CD4-positive, alpha-beta T cell treated with Interleukin-21 for 1 hour (primary cell): ENCODE measurements at places on chromosomes 1 and 21.

DNA sequence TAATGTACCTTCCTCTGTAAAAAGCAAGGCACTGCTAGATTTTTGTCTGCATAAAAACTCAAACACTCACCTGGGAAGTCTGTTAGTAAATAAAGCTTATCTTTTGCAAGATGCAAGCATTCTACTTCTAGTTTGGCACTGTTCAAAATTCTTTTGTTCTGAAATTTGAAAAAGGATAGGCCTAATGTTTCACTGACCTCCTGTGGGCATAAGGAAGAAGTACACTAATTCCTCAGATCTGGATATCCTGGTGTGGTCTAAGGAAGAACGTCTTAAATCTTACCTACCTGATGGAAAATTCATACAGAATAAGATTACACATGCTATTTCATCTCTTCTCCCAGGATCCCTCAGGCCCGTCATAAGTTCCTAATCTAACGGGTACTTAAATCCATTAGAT, 93.5 kb upstream of the CAMK1G start:
- no peak for DNase-seq

- no peak for DNase-seq
These were observed at the start of gene PLA2G2A for GRCh38 chr1:19979494-19979977. TSS of gene PLA2G2A (minus strand) at chr1:19979618. CDS start at chr1:19978773, 845 bp downstream.

GRCh38 chr1:245110406-245110805, 44.4 kb upstream of the KIF26B start:
- no peak for DNase-seq

DNA sequence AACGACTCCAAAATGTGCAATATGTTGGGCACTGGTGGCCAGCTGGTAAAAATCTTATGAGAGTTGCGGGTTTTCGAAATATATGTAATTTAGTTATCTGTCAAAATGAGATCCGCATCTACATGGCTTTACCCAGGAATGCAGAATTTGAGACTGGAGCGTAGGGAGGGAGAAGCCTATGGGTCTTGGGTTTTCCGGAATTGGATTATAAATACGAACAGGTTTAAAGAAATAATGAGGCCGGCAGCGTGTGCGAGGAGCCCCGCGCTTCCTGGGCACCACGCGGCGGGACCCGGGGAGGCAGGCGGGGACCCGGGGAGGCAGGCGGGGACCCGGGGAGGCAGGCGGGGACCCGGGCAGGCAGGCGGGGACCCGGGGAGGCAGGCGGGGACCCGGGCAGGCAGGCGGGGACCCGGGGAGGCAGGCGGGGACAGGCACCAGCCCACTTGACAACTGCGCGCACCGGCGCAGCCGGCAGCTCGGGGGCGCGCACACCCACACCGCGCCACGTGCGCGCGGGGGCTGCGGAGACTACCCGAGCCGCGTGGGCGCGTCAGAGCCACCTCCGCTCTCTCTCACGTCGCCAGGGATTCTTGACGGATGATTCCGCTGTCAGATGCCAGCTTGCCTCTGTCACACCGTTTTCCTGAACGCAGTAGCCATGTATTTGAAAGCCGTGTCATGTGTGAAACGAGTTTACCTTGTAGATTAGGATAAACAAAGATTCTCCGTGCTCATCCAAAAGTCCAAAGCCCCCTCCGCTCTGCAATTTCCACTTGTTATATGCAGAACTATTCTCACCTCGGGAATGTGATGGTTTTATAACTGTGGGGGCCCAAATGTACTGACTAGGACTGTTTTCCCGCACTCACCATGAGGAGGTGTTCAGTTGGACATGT, 54.3 kb upstream of the HNRNPU start:
- DNase-seq, result peak; percentile 76

DNA sequence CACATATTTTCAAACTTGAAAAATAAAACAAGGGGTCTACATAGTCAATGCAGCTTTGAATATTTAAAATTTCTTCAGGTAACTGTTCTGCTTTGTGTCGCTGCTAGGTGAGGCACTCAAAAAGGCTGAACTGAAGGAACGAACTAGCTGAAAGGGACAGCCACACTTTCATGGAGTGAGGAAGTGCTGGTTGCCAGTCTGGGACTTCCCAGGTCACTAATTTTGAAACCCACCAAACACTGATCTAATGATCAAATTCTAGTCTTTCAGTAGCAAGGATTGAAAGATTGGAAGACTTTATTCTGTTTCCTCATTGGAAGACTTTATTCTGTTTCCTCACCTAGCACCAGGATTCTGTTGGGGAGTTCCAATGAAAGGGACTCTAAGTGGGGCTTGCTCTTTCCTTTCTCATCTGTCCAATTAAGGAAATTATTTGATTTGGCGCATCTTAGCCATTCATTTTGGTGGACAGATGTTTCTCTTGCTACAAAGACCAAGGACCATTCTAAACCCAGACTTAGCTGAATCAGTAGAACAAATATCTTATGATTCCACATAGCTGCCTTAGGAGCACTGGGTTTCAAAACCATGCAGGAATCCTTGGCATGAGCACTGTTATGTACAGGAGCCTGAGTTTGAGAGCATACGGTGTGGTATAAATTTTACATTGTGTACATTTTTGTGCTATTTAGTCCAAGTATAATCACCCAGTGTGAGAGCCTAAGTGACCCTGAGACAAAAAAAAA, 10.9 kb upstream of the ARID1A start:
- no peak for DNase-seq

DNA sequence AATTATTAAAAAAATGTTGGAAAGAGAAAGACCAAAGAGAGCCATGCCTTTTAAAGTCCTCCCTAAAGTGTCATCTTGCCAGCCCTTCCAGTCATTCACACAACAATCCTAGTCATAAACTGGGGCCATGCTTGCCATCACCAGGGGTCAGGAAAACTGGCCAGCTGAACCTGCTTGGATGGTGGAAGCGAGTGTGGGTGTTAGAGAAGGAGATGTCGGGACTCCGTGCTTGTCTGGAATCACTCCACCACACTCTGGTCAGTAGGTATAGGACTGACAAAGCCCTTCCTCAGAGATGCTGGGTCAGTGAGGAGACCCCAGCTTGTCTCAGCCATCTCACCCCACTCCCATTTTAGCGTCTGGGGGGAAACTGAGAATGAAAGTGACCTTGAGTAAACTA, 3.3 kb upstream of the HAPLN2 start:
- DNase-seq, result no peak

DNA sequence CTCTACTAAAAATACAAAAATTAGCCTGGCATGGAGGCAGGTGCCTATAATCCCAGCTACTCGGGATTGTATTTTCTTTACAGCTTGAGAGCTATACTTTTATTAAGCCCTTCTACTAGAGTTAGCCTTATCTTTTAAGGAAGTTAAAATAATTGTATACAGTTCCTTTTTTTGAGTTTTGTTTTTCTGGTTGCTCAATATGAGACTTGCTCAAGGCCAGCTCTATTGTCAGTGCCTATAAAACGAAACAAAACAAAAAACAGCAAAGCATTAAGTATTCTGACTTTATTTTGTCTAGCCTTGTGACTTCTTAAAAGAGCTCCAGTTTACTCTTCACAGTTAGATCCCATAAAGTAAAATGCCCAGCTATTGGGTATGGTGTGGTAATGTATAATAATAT, 17.2 kb downstream of the PKN2 start:
- no peak for DNase-seq

GRCh38 chr1:23638188-23638619, 53.4 kb upstream of the RPL11 start:
- no peak for DNase-seq

GRCh38 chr1:158103861-158104522, 76.7 kb upstream of the CD1D start:
- DNase-seq, result no peak

DNA sequence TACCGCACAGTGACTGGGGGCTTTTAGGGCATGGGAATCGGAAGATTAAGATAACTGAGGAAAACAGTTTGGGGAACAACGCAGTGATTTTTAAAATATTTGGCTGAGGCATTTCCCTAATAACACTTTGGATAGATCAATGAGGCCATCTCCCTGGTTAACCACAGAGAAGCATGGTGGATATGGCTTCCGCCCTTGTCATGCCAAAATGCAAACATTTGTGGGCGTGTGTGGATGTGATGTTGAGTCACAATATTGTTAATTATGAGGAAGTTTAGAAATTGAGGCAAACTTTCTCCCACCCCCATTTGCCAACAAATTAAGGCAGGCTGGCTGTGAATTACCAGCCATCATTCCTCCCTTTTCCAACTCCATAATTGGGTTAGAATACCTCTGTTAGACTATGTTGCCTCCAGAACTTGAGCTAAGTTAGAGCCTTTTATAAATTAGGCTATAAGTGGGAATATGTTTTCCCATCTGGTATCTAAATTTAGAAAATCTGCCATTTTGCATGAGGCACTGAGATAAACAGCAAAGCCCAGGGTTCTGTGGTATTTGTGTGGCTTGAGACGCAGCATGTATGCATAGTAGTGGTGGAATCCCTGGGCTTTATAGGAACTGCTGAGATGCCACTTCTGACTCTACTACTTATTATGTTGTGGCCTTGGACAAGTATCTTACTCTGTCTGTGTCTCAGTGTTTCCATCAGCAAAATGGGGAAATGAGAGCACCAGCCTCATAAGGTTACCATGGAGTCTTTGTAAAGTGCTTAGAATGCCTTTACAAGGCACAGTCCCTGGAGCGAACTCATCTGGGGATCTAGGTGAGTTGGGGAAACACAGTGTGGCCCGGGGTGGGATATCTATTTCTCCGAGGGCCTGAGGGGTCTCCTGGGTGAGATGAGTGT, 154.6 kb downstream of the C1orf94 start:
- DNase-seq, result no peak

DNA sequence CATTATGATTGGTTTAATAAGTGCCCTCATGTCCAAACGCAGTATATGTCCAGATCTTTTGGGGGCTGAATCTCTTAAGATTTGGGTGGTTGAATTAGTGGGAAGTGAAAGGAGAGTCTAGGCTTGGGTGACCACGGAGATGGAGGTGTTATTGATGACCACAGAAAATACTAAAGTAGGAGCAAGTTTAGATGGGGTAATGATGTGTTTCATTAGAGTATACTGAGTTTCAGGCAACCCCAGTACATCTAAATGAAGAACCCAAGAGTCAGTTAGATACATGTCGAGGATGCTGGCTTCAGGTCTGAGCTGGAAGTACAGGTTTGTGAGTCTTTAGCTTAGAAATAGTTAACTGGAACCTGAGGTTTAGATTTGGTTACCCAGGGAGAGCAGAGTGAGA, 6.5 kb upstream of the ZZZ3 start:
- DNase-seq, result no peak

- DNase-seq, result no peak
These were observed 246.4 kb upstream of the HOOK1 start for GRCh38 chr1:59568158-59568935.

GRCh38 chr1:10225573-10225972, 15.2 kb downstream of the KIF1B start:
- no peak for DNase-seq

DNA sequence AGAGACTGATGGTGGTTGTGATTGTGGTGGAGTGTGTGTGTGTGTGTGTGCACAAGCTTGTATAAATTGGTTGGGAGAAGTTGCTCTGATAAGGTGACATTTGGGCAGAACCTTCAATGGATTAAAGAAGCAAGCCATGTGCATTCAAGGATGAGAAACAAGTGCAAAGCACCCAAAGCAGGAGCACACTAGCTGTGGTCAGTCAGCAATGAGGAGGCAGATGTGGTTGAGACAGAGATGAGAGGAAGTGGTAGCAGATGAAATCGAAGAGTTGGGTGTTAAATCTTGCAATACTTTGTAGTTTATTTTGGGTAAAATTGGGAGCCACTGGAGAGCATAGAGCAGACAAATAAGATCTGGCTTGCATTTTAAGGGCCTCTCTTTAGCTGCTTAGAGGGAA, 4.4 kb upstream of the PGBD5 start:
- no peak for DNase-seq

- no peak for DNase-seq
These were observed 3.1 kb downstream of the FOXD3 start for GRCh38 chr1:63325279-63325985.

- DNase-seq, result no peak
These were observed 5.9 kb upstream of the PRKAA2 start for GRCh38 chr1:56639211-56639610.

GRCh38 chr1:223037845-223038244, 105.2 kb downstream of the TLR5 start:
- DNase-seq, result no peak

DNA sequence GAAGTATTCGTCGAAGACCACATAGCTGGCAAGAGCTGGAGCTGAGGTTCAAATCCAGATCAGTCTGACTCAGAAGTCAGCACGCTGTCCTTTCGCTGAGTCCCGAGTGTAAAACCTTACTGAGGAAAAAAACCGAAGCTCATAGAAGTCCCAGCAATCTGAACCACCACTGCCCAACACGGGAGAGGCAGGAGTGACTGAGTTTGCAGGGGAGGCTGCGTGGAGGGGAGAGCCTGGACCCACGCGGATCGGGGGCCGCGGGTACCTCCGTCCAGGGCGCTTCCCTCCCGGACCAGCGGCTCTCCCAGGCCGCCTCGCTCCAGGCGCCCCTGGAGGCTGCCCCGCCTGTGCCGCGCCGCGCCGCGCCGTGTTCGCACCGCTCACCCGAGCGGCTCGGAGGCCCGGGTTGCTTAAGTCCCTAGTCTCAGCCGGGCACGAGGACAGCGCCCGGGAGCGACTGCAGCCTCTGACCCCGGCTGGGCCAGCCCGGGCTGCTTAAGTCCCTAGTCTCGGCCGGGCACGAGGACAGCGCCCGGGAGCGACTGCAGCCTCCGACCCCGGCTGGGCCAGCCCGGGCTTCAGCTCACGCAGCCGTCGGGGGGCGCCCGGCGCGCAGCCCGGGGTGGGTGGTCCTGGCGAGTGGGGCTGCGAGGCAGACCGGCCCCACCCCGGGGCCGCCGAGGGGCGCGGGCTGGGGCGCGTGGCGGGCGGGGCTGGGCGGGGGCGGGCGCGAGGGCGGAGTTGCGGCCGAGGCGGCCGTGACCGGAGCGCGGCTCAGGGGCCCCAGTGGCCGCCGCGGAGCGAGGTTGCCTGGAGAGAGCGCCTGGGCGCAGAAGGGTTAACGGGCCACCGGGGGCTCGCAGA, at the start of gene ADAMTSL4:
ADAMTSL4 (plus strand) TSS at position 777 of the 864 bp plus-strand sequence. CDS start 2,881 bp downstream, outside the sequence.
- no peak for DNase-seq

- peak; percentile 44 for DNase-seq
These were observed 65.5 kb upstream of the CR1L start for GRCh38 chr1:207579436-207579799.

DNA sequence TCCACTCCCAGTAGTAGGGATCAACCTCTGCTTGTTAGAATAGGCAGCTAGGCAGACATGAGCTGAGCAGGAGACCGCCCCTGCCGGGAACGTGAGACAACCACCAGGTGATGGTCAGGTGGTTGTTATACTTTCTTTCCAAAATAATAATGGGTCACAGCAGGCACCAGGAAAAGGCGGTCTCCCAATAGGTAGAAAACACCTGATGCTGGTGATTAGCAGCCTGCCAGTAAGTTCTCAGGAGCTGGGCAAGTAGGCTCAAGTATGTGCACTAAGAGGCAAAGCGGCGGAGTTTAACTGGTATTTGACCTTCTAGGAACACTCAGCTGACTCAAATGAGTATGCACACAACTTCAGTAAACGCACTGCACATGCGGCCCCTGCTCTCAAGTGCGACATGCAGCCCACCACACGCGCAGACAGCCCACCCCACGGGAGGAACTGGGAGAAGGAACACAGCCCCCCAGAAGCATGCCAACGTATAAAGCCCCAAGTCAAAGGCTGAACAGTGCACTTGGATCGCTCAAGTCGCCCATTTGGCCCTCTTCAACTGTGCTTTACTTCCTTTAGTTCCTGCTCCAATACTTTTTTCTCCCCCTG, 80.0 kb downstream of the DESI2 start:
- no peak for DNase-seq
